ENCODE measurements at places on chromosomes 6 and 20.

DNA sequence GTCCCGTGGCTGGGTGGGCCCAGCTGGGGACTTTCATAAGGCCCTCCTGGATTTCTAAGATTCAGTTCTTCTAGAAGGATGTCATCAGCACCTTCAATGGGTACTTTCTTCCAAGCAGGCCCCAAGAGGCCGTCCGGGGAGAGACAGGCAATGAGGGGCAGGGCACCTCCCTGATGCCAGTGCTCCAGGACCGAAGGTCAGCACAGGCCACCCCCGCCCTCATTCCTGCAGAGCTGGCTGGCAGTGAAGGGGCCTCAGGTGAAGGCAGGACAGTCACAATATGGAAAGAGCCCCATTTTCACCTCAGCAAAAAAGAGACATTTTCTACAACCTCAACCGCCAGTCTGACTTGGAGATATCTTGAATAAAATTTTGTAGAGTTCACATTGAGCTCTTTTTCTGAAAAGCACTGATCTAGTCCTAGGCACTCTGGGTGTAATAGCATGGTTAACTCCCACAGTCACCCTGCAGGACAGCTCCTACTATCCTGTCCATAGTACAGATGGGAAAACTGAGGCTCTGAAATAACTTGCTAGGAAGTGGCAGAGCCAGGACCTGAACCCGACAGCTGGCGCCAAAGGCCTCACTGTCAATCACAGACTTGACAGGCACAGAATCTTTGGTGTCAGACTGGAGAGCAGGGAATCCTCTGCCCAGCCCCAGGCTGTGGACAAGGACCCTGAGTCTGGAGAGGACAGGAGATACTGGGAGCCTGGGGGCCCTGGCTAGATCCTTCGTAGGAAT lies 50.3 kb downstream of the RRBP1 start:
- DNase-seq, result no peak

GRCh38 chr20:38165089-38165965 lies at the start of gene TGM2:
Gene TGM2 (minus strand): TSS chr20:38165270. CDS start chr20:38165198, 72 bp downstream.
- no peak for DNase-seq

DNA sequence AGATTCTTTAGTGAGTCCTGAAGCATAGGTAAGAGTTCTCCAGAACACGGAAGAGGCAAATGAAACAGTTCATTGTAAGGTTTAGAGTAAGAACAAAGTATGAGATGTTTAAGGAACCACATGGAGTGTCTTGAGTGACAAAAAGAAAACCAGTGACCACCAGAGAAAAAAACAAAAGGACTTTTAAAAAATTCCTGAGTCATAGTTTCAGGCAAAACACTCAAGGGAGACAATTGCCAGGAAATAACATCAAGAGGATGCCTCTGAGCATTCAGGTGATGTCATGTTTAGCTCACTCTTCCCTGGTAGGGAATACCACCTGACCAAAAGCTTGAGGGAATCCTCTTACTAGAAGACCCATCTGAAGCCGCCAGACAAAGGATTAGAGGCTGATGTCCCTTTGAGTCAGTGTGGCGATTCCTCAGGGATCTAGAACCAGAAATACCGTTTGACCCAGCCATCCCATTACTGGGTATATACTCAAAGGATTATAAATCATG lies 110.3 kb downstream of the COL19A1 start:
- DNase-seq, result no peak

DNA sequence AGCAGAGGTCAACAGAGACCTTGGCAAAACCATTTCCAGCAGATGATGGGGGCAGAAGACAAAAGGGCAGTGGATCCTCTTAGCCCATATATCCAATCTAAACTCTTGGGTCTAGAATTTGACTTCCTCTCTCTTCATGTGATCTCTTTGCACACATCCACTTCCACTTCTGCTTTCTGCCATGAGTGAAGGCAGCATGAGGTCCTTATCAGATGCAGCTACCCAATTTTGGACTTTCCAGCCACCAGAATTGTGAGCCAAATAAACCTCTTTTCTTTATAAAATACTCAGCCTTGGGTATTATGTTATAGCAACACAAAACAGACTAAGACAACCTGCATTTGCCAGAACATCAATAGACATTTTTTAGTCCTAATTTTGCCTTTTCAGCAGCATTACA lies 191.6 kb downstream of the ADAT2 start:
- no peak for DNase-seq

DNA sequence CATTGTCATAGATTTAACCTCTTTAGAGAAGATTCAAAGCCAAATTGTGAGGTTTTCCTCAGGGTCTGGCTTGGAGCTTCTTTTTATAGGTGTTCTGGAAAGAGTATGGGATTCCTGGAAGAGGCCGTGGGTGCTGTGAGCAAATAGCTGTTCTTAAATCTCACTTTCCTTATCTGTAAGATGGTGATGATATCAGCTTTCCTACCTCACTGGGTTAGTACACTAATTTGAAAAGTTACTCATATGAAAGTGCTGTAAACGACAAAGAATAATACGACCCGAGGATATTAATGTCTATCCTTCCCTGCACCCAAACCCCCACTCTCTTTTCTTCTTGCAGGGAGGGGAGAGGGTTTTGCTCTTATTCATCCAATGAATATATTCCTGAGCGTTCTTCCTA lies 116.9 kb upstream of the ENPP5 start:
- no peak for DNase-seq

DNA sequence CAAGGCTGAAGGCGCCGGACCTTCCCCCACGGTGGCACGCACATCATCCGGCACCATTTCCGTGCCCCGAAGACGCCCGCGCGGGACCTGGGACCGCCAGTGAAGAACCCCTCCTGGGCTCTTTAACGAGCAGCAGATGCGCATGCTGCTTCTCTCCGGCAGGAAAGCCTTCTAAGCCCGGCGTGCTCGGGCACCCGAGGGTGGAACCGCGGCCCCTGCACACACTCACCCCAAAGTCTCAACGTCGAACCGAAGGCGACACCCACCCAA lies 240 bp downstream of the FOXQ1 start:
- no peak for DNase-seq

GRCh38 chr6:116564311-116564710 lies 7.0 kb upstream of the RWDD1 start:
- no peak for DNase-seq
